ENCODE measurements at places on chromosomes 5 and 9. TPM values are rescaled to one million over a fixed set of nuclear protein-coding genes. Genes with fewer than 3 reads are reported as not detected.

Gene MEF2C
- total RNA-seq = 97.7 TPM

Gene RETREG1
- 51.6 TPM for total RNA-seq

DNA sequence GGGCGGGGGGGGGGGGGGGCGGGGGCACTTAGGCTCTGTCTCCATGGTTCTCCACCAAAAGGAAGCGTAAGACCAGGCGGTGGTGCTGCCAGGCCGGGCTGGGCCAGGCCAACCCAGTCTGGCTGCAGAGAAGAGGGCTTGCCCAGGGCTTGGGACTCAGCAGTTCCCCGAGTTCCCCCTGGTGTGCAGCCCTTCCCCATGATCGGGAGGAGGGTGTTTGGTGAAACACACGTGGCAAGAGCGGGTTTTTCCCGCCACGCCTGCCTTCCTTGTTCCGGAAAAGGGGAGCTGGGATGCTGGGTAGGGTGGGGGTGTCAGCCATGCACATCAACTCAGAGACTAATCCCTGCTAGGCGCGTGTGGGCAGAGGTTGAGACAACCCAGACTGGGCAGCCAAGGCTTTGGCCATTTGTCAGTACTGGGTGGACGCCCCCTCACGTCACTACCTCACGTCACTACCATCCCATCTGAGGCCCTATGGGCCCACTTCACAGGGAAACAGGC lies 32.9 kb downstream of the PRRX2 start:
- DNase-seq = peak; percentile 35

DNA sequence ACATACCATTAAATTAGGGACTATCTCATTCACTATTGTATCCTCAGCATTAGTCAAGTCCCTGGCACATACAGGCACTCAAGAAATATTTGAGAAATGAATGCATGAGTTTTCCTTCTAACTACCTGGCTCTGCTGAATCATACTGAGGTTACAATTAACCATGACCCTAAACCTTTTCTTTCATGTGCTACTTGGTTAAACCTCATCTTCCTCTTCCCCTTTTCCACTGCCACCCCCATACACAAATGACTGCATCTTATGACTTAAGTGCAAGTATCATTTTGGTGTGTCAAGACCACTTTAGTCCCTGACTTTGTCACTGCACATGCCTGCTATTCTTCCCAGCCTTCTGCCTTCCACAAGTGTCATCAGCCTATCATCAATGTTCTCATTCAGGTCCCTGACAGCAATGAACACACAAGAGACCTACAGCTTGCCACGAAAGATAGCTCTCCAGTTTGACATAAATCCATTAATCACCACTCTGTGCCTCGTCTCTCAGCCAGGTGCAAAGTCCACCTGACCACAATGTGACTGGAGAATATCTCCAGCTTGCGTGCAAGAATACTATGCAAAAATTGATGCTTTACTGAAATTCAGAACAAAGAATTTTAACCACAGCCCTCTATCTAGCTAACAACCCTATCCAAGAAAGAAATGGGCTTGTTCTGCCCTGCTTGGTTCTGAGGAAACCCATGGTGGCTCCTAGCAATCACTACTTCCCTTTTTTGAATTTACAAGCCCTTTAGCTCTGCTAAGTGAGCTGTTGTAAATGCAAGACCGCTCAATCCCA lies 74.5 kb downstream of the MAPKAP1 start:
- no peak for DNase-seq

DNA sequence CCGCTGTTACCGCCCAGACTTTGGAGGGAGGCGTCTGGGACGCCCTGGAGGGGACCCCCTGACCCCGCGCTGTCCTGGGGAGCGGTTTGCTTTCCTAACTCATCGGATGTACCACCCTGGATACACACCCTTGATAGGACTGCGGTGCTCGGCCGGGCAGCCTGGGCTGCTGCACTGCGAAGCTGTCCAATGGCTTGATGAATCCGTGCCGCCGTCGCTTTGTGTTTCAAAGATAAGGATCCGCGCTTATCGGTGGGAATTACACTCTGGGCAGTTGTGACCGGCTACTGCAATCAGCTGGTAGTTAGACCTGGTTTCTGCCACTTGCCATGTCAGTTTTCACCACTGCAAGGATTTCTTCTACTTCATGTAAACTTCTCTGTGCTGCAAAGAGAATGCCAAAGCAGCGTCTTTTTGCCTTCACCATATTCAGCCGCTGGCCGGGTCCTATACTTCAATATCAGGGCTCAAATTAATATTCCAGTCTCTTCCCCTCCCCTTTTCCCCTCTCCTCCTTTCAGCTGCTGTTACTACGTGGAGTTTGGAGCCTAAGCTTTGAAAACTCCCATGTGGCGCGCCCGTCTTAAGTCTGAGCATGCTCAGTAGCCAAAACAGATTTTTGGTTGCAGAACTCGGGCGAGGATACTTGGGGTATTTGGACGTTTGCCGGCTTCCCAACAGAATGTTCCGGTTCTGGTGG lies 727 bp downstream of the SMAD5 start:
- DNase-seq = no peak

GRCh38 chr5:177972613-177973012 lies 23.4 kb downstream of the PROP1 start:
- DNase-seq = no peak

DNA sequence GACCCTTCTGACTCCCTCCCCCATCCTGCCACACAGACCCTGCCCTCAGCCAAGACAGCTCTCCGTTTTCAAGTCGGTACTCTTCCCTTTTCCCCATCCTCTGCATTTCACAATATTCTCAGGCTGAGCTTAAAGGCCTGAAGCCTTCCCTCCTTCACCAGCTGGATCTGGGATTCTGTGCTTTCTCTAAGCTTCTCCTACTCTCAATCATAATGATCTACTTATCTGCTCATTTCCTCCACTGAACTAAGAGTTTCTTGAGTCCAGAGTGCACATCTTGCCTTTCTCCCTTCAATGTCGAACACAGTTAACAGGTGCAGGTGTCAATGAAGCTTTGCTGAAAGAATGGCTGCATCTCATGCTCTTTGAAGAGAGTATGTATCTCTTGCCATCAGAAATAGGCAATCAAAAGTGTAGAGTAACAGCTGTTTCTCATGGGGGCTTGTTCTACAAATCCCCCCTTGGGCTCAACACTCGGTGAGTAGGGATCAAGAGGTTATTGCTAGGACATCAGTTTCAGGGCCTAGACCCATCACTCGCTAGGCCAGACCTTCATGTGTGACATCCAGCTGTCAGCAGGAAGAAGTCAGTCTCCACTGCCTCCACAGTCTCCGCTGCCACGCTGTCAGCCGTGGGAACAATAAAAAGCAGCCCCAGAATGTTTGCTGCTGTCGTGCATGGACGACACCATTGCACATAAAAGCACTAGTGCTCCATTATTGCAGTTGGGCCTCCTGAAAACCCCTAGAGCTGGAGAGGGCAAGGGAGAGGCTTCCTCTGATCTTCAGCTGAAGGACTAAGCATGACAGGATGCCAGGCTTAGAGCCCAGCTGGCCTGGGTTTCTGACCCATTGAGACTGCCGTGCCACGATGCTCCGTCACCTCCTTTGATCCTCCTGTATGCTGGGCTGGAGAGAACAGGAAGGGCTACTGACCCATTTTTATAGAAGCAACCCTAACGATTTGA lies 23.7 kb downstream of the TRAF1 start:
- DNase-seq = no peak

DNA sequence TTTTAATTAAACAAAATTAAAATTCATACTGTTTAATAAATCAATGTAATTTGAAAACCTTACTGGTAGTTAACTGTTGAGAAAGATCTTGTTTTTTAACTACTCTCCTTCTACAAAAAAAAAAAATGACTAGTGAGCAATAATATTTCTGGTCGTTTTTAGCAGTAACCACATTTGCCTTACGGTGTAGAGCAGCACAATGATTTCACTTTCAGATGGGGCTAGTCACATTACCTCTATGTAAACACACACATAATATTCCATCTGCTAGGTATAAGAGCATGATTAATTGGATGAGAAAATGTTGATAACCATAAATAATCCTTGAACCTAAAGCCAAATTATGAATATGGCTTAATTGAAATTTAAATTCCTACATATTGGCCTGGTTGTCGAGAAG lies 198.1 kb downstream of the CHSY3 start:
- no peak for DNase-seq

GRCh38 chr9:4983601-4984165 lies 1.4 kb upstream of the JAK2 start:
- no peak for DNase-seq

DNA sequence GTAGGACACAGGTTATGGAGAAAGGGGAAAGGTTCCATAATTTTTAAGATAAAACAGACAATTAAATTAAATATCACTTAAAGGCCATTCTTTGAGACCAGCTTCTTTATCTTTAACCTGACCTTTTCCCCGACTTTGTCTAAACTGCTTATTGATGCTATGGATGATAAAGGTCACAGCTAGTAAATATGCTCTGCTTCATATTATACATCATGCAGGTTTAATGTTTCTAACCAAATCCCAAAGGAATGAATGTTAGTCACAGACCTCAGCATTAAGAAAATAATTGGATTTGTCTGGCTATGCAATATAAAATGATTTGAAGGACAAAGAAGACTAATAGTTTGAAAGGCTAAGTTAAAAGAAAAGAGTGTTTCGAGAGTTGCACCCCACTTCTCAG lies 147.6 kb downstream of the ST8SIA4 start:
- DNase-seq = no peak

DNA sequence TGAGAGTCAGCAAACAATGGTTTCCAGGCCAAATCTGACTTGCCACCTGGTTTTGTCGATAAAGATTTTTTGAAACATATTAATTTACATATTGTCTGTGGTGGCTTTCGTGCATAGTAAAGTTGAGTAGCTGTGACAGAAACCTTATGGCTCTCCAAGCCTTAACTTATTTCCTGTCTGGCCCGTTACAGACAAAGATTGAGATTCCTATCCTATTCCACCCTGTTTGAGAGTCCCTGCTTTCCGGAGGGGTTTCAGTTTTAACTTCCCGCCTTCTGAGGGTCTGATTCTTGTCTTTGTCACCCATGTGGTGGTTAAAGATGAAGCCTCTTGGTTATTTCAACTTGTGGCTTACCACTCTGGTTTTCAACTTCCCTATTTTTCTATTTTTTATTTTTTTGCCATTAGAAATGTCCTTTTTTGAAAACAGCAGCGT lies 11.4 kb downstream of the OTULIN start:
- no peak for DNase-seq

GRCh38 chr9:3793971-3794383 lies 268.2 kb upstream of the RFX3 start:
- no peak for DNase-seq

DNA sequence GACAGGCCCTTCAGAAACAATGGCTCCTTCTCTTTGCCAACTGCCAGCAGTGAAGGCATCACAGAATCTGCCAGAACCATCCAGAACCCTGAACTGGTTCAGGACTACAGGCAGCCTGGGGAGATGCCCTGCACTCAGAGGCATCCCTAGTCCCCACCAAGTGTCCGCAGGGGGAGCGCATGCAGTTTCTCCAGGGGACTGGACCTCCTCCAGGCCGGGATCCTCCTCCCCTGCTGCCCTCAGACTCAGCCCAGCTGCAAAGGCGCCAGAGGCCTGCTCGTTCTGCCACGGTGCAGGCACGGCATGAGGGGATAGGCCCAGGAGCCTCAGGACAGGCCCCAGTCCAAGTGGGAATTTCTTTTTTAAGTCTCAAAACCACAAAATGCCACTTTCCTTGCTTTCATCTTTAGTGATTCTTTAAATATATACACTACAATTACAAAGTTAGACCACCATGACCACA lies 72.0 kb downstream of the SEMA4D start:
- no peak for DNase-seq

- DNase-seq = no peak
These were observed 266.4 kb upstream of the FBXL7 start for GRCh38 chr5:15233566-15233965.

DNA sequence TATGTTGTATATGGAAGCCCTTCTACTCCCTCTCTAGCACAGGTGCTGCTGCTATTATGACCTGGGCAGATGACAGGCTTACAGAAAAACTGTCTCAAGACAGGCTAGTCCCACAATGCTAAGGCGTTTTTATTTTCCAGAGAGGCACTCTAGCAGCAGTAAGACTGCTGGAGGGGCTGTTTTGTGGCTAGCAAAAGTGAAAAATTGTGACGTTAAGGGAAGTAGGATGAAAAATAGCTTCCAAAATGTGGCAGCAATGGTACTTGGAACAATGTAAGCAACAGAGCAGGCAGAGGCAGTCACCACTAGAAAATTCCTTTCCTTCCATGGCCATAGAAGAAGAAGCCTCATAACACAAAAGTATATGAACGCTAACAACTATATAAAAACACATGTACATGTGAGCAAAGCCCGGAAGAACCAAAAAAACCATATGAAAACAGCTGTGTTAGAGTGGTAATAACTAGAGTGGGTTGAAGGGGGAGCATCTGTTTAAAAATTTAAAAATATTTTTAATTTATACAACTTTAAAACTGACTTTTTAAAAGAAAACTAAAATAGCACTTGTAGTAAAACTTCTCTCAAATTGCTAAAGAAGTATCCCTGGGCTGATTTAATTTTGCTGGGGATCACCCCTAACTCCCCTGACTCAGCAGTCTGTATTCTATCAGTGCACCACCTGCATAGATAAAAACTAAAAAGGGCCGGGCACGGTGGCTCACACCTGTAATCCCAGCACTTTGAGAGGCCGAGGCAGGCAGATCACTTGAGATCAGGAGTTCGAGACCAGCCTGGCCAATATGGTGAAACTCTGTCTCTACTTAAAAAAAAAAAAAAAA lies 30.6 kb downstream of the CLINT1 start:
- no peak for DNase-seq

GRCh38 chr9:131762356-131762932 lies 22.6 kb upstream of the RAPGEF1 start:
- DNase-seq = peak; percentile 72

GRCh38 chr5:149338364-149338763 lies 6.9 kb upstream of the GRPEL2 start:
- no peak for DNase-seq

DNA sequence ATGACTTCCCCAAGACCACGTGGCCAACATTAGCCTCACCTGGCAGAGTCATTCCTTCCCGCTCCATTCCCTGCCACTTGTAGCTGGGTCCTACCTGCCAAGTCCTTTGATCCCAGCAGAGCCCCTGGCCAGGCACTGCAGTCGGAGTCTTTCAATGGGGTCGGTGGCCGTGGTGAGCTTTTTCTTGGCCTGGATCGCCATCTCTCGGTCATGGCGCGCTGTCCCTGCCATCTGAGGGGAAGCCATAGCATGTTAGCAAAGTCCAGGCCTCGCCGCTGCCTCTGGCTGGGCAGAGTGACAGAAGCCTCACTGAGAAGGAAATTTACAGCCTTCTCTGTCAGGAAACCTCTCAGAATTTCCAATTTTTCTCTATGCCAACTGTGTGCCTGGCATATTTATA lies 17.5 kb downstream of the CAPSL start:
- DNase-seq = no peak

DNA sequence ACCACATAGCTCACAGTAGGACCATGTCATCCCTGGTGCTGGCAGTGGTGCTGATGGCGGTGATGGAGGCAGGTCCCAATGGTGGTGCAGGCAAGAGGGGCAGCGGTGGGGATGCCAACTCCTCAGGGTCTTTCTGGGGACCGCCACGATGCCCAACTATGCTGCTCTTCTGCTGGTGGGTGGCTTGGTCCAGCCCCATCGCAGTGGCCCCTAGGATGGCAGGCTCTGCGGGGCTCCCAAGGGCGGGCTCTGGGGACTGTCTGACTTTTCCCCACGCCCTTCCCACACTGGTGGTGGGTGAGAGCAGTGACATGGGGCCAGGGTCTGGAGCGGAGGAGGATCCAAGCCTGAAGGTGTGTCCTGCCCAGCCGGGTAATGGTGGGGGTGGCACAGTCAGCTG lies 288.9 kb upstream of the RIOK2 start:
- DNase-seq = no peak

- DNase-seq = no peak
These were observed 58.6 kb upstream of the RANBP3L start for GRCh38 chr5:36360307-36360706.

Measured in omental fat pad (tissue), 4 donors.